ENCODE measurements at places on chromosomes 4 and X. TPM values are rescaled to one million over a fixed set of nuclear protein-coding genes. Genes with fewer than 3 reads are reported as not detected.

GRCh38 chrX:123920105-123920785 lies 41.3 kb upstream of the STAG2 start:
- H3K4me3 ChIP-seq = no peak overlapping the region
- no peaks in the 10 kb centered on the region for H3K4me1 ChIP-seq
- H3K36me3 ChIP-seq = no peaks in the 10 kb centered on the region
- DNase-seq = no peak
- no peak overlapping the region for H3K27ac ChIP-seq
- no peaks in the 10 kb centered on the region for H3K27me3 ChIP-seq

Gene GPC4
- 7.1 TPM for total RNA-seq

Gene TREX2
- total RNA-seq = not detected

DNA sequence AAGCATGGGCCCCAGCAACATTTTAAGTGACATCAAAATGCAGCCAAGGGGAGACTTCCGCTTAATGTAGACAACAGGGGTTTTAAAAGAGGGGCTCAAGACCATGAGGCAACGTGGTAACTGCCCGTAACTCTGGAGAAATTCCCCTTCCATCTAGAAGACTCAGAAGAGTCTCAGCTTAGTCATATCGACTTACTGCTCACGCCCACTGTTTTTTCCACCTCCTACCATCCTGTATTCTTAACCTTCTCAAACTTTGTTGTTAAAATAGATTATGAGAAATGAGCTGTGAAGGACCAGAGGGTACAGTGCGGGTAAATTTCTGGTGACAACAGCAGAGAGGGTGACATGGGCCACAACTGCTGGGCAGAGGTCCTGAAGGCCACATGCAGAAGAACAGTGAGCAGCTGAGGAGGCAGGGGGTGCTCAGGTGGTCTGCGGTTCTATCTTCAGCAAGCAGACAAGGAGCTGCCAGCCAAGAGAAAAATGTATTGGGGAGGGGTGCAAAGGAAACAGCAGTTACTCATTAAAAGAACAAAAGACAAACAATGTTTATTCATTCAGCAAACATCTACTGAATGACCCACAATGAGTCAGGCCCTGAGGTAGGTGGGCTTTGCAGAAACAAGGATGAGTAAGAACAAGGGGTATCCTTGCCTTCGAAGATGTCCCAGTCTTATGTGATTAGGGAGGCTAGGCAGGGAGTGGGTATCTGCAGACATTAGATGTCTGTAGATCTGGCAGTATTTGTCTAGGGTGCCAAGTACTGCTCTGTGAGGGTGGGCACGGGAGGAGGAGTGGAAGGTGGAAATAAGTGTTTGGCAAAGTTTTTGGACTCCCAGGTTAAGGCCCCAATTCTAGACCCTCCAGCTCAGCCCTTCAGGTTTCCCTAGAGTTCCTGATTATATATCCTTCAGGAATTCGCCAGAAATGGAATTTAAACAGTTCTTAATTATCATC lies 175.3 kb downstream of the TSPAN5 start:
- no peaks in the 10 kb centered on the region for H3K4me1 ChIP-seq
- no peak for DNase-seq
- H3K27me3 ChIP-seq = no peaks in the 10 kb centered on the region
- no peak overlapping the region for H3K4me3 ChIP-seq
- no peak overlapping the region for H3K27ac ChIP-seq

Gene TRO
- 1.9 TPM for total RNA-seq

- no peak overlapping the region for H3K27ac ChIP-seq
- H3K4me3 ChIP-seq = no peak overlapping the region
- H3K4me1 ChIP-seq = no peaks in the 10 kb centered on the region
- peaks cover 3% of the 10 kb centered on the region for H3K36me3 ChIP-seq
- no peaks in the 10 kb centered on the region for H3K27me3 ChIP-seq
Observed at GRCh38 chrX:24767557-24767956, 73.8 kb downstream of the POLA1 start.

- peaks cover 15% of the 10 kb centered on the region for H3K27me3 ChIP-seq
- H3K4me3 ChIP-seq = no peak overlapping the region
- H3K27ac ChIP-seq = no peak overlapping the region
Observed at GRCh38 chr4:26233350-26233749, 87.5 kb upstream of the RBPJ start.

Gene SPARCL1
- total RNA-seq = 292 TPM

GRCh38 chr4:146398896-146399445 lies 122.8 kb downstream of the SLC10A7 start:
- H3K36me3 ChIP-seq = no peaks in the 10 kb centered on the region
- H3K27ac ChIP-seq = no peak overlapping the region
- DNase-seq = no peak
- H3K4me3 ChIP-seq = no peak overlapping the region
- no peaks in the 10 kb centered on the region for H3K27me3 ChIP-seq

DNA sequence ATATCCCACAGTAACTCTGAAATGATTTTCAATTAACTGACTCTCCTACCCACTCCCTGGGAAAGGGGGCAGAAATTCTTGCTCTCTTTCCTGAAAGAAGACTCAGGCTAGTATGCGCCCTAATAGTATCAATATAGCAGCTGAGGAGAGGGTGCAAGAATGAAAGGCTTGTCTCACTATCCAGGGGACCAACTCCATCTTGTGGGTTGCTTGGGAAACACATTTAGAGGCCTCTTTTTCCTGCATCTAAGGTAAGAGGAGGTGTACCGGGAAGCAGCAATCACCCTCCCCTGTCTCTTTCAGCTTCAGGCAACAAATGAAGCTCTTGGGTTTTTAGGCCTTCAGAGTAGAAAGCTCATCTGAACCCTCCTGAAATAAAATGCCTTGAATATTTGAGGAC lies 11.3 kb downstream of the TMEM255A start:
- H3K36me3 ChIP-seq = no peaks in the 10 kb centered on the region
- H3K27ac ChIP-seq = no peak overlapping the region
- H3K4me3 ChIP-seq = no peak overlapping the region
- H3K4me1 ChIP-seq = no peaks in the 10 kb centered on the region

- no peaks in the 10 kb centered on the region for H3K36me3 ChIP-seq
- no peak for DNase-seq
- no peaks in the 10 kb centered on the region for H3K27me3 ChIP-seq
- H3K27ac ChIP-seq = peak overlapping the region; percentile 90
- H3K4me1 ChIP-seq = peaks cover 17% of the 10 kb centered on the region
Observed at GRCh38 chr4:185810746-185811508, 1.1 kb downstream of the SORBS2 start.

GRCh38 chrX:150155436-150156035 lies 207.6 kb upstream of the MAMLD1 start:
- H3K4me1 ChIP-seq = peaks cover under 1% of the 10 kb centered on the region
- DNase-seq = peak; percentile 24
- H3K36me3 ChIP-seq = no peaks in the 10 kb centered on the region
- H3K27ac ChIP-seq = no peak overlapping the region

DNA sequence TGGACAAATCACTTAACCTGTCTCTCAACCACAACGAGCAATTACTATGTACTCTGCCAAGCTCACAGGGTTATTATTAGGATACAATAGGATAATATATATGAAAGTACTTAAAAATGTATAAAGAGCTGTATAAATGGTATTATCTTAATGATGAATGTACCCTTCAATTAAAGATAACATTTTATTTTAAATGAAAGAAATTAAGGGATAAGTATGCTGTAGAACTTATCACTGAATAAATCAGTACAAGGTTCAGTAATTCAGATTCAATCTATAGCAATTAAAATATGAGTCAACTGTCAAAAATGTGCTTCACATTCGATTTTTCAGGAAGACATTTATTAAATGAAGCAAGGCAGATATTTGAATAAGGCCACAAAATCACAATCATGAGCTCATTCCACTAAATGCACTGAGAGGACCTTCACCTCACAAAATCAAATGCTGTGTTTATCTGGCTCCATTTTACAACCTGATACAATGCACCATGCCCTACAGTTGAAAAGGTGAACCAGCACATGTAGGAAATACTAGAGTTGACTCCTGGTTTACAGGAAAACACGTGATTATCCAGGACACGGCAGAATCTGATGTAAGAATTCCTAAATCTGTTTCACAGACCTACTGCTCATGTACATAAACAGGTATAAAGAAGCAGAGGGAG lies 4.4 kb downstream of the LRCH2 start:
- H3K4me1 ChIP-seq = peaks cover 4% of the 10 kb centered on the region
- no peaks in the 10 kb centered on the region for H3K27me3 ChIP-seq
- H3K27ac ChIP-seq = no peak overlapping the region
- H3K36me3 ChIP-seq = no peaks in the 10 kb centered on the region

Gene AR
- 18.4 TPM for total RNA-seq

DNA sequence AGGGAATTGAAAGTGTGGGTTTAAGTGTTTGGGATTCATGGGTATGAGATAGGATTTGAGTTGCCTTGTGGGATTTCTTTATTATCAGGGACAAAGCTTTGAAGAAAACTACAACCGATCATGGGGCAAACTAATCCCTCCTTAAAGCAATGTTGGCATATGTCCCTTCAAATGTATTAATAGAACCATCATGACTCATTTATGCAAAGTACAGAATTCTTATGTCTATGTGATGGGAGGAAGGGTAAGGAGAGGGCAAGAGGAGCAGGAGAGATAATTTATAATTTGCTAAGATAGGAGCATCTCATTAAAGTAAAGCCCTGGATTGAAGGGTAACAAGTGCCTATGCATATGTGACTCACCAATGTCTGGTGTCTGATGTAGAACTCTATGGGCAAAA lies 94.2 kb downstream of the PHEX start:
- no peak overlapping the region for H3K4me3 ChIP-seq

DNA sequence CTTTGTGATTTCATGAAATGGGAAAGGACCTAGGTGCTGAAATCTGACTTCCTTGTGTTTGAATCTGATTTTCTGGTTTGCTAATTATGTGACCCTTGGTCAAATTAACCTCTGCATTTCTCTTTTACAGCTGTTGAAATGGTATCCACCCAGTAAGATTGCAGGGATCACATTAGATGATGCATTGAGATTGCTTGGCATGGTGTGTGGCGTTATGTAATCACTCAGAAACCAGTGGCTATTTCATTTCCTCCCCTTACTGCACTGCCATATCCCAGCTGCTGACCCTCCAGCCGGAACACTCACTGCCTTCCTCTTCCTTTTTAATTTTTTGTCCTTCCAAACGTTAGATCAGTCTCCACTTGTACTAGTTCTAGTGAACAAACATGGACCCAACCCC lies 79.0 kb downstream of the KLHL8 start:
- H3K27ac ChIP-seq = peak overlapping the region; percentile 4
- DNase-seq = no peak
- peaks cover 72% of the 10 kb centered on the region for H3K36me3 ChIP-seq
- H3K27me3 ChIP-seq = no peaks in the 10 kb centered on the region

GRCh38 chrX:131366407-131366806 lies 77.3 kb upstream of the IGSF1 start:
- H3K27me3 ChIP-seq = no peaks in the 10 kb centered on the region
- H3K36me3 ChIP-seq = no peaks in the 10 kb centered on the region
- no peak for DNase-seq
- H3K27ac ChIP-seq = no peak overlapping the region

Gene DKK2
- total RNA-seq = 4.2 TPM

- H3K4me1 ChIP-seq = peaks cover 30% of the 10 kb centered on the region
- no peak overlapping the region for H3K27ac ChIP-seq
- H3K4me3 ChIP-seq = no peak overlapping the region
- H3K27me3 ChIP-seq = no peaks in the 10 kb centered on the region
Observed at GRCh38 chr4:81594490-81595159, 122.9 kb upstream of the RASGEF1B start.

DNA sequence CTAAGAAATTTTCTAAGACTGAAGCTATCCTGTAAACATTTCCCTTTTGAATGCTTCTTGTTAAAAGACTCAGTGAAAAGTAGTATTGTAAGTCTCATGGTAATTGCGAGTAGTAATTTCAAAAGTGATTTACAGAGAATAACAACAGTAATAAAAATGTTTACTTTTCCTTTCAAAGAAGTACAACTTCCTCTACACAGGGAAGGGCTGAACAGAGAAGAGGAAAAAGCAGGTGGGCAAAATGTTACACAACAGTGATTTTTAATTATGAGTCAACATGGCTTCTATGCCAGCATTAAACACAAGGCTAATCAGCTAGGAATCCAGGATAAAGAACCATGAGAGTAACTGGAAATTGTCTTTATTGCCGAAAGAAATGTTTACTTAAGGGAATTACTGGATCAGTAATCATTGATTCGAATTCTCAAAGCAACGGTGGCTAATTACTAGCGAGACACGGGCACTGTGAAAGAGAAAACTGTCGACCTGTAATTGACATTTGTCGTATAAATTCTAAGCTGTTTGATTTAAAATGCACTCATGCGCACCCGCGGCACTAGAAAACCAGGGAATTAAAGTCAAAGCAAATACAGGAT lies 15.4 kb downstream of the UTP3 start:
- DNase-seq = no peak
- peak overlapping the region; percentile 91 for H3K4me3 ChIP-seq
- H3K27me3 ChIP-seq = no peaks in the 10 kb centered on the region
- peak overlapping the region; percentile 98 for H3K27ac ChIP-seq
- H3K36me3 ChIP-seq = no peaks in the 10 kb centered on the region
- H3K4me1 ChIP-seq = peaks cover 32% of the 10 kb centered on the region

GRCh38 chr4:123564758-123565346 lies 168.3 kb downstream of the SPRY1 start:
- H3K4me1 ChIP-seq = peaks cover 4% of the 10 kb centered on the region
- no peak overlapping the region for H3K27ac ChIP-seq
- no peaks in the 10 kb centered on the region for H3K27me3 ChIP-seq
- H3K4me3 ChIP-seq = no peak overlapping the region

DNA sequence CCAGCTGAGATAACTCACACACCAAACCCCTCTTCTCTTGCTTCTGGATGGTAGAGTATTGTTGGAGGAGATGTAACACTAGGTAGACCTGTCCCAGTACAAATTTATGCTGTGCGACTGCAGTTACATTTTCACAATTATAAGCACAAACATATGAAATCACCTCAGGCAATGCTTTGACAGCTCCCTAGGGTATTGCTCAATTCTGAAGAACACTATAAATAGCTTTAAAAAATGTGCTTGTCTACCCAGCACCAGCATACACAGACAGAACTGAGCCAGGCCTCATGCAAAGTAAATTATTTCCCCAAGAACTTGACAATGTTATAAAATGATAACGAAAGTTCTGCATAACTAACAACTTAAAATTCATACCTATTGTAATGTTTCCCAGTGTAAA lies 1999.1 kb upstream of the ADGRL3 start:
- H3K4me1 ChIP-seq = peaks cover 19% of the 10 kb centered on the region
- no peak for DNase-seq
- H3K4me3 ChIP-seq = no peak overlapping the region
- H3K27me3 ChIP-seq = no peaks in the 10 kb centered on the region
- H3K27ac ChIP-seq = no peak overlapping the region
- H3K36me3 ChIP-seq = no peaks in the 10 kb centered on the region

DNA sequence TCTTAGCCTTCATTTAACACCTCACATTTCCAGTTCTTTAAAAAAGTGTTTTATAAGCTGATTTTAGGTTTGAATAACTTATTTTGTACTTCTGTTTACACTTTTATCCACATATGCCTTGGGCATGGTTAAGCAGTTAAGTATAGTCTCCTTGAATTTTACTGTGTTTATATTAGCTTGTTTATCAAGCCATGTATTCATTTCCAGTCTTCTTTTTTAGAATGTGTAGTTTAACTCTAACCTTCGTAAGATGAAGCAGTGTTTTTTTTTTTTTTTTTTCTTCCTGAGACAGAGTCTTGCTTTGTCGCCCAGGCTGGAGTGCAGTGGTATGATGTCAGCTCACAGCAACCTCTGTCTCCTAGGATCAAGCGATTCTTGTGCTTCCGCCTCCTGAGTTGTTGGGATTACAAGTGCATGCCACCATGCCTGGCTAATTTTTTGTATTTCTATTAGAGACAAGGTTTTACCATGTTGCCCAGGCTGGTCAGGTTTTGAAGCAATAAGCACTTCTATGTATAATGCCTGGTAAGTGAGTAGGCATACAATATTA lies 42.5 kb downstream of the BMP2K start:
- no peak overlapping the region for H3K4me3 ChIP-seq
- no peak overlapping the region for H3K27ac ChIP-seq
- no peaks in the 10 kb centered on the region for H3K27me3 ChIP-seq
- H3K36me3 ChIP-seq = no peaks in the 10 kb centered on the region
- H3K4me1 ChIP-seq = peaks cover 4% of the 10 kb centered on the region
- DNase-seq = no peak

Measured in left ventricle myocardium inferior (tissue), 1 donor.